ENCODE measurements at places on chromosomes 3 and 15.

DNA sequence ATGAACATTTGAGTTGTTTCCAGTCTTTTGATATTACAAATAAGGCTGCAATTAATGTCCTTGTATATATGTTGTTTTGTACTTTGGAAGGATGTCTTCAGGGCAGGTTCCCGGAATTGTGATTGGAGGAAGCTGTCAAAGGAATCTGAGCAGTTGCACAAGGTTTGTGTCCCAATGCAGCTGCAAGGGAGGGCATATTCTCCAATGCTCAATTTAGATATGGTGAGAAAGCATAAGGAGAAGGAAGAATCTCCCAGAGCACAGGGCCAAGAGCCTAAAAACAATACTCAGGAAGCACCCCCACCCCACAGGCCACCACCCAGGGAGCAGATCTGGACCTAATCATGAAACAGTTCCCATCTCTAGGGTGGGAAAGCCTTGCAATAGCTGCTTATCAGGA lies 228.0 kb upstream of the LRRFIP2 start:
- no peak for DNase-seq

- DNase-seq, result no peak
These were observed 133.7 kb upstream of the ALCAM start for GRCh38 chr3:105233010-105233409.

GRCh38 chr3:138845181-138845601 lies 10.5 kb upstream of the PIK3CB start:
- no peak for DNase-seq

GRCh38 chr3:62705721-62706120 lies 169.5 kb downstream of the CADPS start:
- DNase-seq, result no peak

DNA sequence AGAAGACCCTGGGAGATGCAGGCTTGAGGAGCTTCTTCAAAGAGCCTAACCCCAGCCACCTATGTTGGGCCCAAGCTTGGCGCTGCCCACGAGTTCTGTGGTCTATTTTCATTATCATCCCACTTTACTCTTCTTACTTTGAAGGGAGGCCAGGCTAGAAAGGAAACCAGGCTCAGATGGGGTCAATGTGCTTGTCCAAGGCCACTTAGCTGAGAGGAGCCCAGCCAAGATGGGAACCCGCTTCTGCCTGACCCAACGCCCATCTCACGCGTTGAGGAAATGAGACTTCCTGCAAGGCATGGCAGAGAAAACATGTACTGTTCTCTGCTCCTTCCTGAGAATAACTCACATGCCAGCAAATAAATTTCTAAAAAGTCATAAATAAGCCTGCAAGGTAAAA lies 486.3 kb upstream of the PROK2 start:
- DNase-seq, result no peak

DNA sequence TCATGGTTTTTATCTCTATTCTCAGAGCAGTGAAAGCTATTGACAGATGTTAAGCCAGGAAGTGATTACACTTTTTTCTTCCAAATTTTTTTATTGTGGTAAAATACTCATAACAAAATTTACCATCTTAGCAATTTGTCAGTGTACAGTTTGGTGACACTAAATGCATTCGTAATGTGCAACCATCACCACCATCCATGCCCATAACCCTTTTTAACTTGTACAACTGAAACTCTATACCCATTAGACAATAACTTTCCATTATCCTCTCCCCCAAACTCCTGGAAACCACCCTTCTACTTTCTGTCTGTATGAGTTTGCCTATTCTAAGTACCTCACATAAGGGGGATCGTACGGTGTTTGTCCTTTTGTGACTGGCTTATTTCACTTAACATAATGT lies 15.1 kb upstream of the POMGNT2 start:
- DNase-seq, result no peak

- DNase-seq, result no peak
These were observed at the start of gene CALML4 for GRCh38 chr15:68204776-68205557. Gene CALML4 (minus strand): TSS chr15:68205332. CDS start chr15:68205247, 85 bp downstream.

- DNase-seq, result no peak
These were observed 37.8 kb downstream of the CEMIP start for GRCh38 chr15:80816936-80817335.

DNA sequence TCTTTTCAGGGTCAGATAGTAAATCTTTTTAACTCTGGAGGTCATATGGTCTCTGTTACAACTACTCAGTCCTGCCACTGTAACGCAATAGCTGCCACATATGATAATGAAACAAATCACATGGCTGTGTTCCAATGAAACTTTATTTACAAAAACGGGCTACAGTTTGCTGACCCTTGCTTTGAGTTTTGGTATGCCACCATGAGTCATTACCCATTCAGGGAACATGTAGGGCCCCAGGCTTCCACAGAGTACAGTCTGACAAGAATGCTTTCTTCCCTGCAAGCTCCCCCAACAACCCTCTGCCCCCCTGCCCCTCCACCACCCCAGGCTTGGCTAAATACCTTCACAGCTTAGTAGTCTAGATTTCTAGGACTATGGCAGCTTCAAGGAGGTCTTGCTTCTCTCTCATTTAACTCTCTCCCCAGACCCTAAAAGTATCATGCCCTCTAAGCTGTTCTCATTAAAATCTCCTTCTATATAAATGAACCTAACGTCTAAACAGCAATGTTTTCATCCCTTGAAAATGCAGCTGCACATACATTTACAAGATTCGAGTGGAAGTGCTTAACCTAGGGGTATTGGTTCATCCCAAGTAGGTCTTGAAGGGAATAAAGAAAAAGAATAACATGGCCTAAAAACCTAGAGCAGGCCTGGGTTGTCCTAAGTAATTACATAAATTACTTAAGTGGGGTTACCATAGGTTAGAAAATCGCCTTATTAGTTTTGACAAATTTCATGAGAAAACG lies 117.8 kb upstream of the PRICKLE2 start:
- no peak for DNase-seq

GRCh38 chr3:15711281-15711680 lies 86.5 kb downstream of the ANKRD28 start:
- DNase-seq, result no peak
